ENCODE measurements at places on chromosomes 4 and X. TPM values are rescaled to one million over a fixed set of nuclear protein-coding genes. Genes with fewer than 3 reads are reported as not detected.

GRCh38 chr4:27412613-27413012 lies 552.0 kb downstream of the STIM2 start:
- no peak for DNase-seq

DNA sequence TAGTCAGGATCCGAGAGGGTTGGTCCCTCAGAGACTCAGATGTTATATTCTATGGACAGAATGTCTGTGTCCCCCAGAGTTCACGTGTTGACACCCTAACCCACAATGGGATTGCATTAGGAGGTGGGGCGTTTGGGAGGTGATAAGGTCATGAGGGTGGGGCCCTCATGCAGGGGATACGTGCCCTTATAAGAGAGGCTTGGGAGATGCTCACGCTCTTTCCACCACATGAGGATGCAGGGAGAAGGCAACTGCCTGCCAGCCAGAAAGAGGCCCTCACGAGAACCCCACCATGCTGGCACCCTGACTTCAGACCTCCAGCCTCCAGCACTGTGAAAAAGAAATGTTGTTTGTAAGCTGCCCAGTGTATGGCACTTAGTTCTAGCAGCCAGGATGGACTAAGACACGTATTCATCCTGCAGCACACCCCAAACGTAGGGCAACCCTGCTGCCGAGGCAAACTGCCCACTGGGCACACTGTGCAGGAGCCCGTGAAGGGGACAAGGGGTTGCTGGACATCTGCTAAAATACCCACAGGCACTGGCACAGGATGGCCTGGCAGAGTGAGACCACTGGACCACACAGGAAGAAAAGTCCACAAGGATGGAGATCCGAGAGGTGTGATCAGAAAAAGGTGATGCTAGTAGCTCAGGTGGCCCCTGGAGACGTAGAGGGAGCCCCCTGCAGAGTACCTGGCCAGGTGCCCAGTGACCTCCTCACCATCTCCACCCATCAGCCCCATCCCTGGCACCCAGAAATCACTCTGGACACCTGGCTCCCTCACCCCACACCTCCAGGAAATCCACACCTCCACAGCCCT lies 62.7 kb downstream of the HTRA3 start:
- no peak for DNase-seq

DNA sequence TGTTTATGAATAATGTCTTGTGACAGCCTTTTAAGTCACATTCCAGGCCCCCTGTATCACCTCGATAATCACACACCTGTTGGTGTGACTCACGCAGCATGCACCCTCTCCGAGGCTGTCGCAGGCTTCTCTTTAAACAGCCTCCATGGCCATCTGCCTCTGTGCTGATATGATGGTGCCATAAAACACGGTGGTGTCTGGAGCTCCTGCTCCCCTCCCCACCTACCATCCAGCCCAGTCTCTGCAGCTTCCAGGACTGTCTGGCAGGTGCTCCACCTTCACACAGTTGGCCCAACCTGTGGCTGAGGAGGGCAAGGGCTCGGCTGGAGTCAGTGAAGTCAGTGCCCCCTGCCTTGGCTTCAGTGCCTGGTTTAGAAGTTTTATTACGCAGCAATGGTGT lies 173.8 kb upstream of the RPL34 start:
- DNase-seq, result no peak

KLHL8 gene
- total RNA-seq, result 10.0 TPM
